ENCODE measurements at places on chromosomes 16 and 17.
A peak's percentile ranks its signal among the peaks of the same experiment; 100 is the strongest.

- DNase-seq, result no peak
Observed at GRCh38 chr16:84514874-84515835, 10.7 kb upstream of the MEAK7 start.

- peak; percentile 74 for DNase-seq
Observed at GRCh38 chr16:75789237-75789636, 62.9 kb upstream of the CPHXL start.

DNA sequence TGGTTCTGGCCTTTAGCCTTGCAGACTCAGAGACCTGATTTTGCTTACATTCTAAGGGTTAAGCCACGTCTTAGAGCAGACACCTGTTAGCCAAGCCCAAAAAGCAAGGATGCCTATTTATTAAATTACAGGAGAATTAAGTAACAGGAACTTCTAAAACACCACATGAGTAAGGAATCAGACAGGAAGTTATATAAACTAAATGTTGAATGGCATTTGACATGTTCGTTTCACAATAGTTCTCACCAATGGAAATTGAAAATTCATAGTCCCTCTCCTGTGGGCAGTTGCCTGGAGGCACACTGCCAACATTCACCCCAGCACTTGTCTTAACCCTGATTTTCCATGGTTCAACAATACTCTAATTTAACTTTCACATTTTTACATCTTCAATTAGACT lies 9.0 kb downstream of the KRTAP9-7 start:
- DNase-seq, result no peak

GRCh38 chr16:24858219-24859041 lies 12.7 kb downstream of the SLC5A11 start:
- peak; percentile 79 for DNase-seq

GRCh38 chr17:17408236-17408794 lies 68.5 kb upstream of the MED9 start:
- peak; percentile 83 for DNase-seq

DNA sequence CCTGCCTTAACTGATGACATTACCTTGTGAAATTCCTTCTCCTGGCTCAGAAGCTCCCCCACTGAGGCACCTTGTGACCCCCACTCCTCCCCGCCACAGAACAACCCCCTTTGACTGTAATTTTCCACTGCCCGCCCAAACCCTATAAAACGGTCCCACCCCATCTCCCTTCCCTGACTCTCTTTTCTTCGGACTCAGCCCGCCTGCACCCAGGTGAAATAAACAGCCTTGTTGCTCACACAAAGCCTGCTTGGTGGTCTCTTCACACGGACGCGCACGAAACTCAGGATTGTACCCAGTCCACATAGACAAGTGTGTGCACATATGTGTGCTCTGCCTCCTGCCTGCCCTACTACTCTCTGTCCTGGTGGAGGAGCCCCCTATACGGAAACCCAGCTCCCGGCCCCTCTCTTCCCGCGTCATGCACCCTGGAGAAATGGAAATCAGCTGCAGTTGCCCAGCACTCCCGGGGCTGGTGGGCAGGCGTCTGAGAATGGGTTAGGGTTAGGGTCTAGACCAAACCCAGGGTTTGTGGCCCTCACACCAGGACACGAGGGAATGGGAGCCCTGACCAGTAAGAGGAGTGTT lies 2.4 kb upstream of the RHBDF1 start:
- no peak for DNase-seq

- peak; percentile 94 for DNase-seq
Observed at GRCh38 chr17:4721203-4722135, 9.8 kb upstream of the MED11 start.

- DNase-seq, result peak; percentile 97
Observed at GRCh38 chr17:4948931-4949320, 596 bp upstream of the PFN1 start.

DNA sequence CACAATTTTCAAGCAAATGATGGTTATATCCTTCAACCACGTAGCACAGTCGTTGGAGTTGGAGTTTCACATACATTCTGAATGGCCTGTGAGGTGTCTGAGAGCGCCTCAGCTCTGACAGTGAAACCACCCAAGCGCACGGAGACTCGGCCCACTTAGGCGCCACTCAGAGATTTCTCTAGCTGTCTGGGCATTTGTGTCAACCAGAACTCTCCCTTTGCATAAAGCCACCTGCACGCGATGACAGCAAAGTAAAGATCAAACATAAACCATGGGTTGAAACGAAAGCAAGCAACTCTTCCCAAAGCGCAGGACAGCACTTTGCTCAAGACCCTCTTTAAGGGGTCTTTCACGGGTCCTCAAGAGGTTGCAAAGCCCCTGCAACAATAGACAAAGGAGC lies 533 bp downstream of the SLC6A4 start:
- no peak for DNase-seq

DNA sequence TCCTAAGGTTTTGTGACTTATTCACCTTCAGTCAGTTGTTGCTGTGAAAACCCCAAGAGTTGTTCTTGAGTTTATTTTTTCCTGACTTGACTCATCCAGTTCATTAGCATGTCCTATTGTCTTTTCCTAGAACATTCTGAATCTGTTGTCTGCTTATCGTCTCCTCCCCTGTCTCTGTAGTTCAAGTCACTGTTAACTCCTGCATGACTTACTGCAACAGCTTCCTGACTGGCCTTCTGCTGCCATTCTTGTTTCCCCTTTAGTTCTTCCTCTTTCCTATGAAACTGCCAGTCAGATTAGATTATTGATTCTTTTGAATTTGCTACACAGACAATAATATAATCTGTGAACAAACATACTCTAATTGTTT lies 161.5 kb downstream of the FTO start:
- DNase-seq, result peak; percentile 85

GRCh38 chr17:28112606-28113005 lies 70.1 kb downstream of the NLK start:
- DNase-seq, result no peak

DNA sequence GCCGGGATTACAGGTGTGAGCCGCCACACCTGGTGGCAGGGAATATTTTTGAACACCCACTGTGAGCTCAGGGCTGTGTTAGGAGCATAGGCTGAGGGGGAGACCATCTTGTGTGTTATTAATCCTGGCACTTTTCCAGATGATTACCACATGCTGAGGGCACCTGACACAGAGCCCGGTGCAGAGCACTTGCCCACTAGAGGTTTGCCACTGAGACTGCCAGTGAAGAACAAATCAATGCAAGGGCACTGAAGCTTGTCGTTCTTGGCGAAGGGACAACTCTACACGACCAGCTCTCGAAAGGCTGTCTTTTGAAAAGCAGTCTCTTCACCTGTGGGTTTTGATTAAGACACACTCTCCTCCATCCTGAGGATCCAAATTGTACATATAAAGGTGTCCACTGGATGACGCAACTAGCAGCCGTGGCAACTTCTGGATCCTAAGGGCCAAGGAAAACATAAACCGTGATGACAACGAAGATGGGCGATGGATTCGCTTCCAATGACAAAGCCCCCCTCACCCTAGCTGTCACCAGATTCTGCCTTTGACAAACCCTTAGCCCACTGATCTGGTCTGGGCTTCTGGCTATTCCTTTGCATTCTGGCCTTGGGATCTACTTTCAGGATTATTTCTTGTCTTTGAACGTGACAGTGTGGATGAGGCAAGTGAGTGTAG lies 28.7 kb downstream of the WIPI1 start:
- DNase-seq, result no peak

DNA sequence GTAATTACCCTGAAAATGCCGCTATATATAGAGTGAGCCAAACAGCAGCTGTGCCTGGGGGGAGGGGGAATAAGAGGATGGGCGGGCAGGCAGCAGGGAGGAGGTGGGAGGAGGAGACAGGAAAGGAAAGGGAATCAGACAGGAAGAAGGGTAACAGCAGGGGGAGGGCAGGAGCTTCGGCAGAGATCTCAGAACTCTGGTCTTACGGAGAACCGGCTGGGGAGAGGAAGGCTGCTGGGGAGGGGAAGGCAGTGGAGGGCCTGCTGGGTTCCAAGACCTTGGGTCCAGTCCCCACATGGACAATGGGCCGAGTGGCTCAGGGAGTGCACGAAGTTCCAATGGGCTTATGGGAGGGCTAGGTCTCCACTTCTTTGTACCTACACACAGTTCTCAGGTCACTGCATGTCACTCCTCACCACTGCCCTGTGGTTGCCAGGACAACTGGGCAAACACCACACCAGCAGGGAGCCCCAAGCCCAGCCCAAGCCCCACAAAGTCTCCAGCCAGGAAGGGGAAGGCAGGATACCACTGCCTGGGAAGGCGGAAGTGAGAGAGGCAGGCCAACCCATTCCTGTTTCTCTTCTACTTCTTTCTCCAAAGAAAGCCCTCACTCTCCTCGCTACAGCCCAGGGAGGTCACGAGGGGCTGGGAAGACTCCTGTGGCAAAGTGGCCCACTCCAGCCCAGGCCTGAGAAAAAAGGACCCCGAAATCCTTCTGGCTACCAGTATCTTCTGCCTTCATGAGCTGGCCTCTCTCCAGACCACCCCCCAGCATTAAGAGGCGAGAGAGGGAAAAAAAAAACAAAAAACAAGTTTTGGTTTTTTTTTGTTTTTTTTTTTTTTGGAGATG lies 25.3 kb downstream of the G6PC3 start:
- peak; percentile 91 for DNase-seq

DNA sequence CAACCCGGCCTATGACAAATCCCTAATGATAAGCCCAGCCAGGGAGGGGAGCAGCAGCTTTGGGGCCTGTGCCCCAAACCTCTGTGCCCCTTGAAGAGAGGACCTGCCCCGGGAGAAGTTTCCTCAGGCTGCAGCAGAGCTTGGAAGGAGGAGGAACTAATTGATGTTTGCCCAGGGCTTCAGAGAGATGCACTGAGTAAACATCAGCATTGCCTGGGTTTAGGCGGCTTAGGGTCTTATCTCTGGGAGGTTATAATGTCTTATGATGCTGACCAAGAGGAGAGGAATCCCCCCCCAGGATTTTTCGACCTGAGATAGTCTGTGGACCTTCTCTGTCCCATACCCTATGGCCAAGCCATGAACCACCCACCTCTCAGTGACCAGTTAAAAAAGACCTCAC lies 148.7 kb upstream of the SDK2 start:
- no peak for DNase-seq

- no peak for DNase-seq
Observed at GRCh38 chr17:37111329-37111728, 162.6 kb downstream of the AATF start.

DNA sequence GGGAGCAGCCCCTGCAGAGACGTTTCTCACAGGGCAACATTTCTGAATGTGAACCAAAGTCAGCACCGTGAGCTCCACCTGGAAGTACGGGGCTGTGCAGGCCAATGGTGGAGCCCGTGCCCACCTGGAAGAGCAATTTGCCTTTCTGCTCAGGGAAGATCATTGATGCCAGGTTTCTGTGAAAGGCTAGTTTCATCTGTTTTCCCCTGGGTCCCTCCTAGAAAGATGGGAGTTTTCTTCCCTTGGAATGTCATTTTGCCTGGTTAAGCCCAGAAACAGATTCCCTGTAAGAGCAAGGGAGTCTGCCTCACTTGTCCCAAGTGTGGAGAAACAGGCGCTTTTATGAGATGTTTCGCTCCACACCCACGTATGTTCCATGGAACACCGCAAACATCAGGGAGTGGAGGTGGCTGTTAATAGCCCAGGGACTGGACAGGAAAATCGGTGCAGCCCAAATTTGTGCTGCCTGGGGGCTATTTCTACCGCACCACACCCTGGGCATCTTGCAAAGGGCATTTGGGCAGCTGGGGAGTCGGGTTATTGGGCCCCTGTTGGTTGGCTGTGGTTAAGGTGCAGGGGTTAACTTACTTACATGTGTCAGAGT lies 2.6 kb downstream of the SLC6A4 start:
- DNase-seq, result no peak

GRCh38 chr17:78133971-78134898 lies 3.7 kb downstream of the TMC8 start:
- peak; percentile 66 for DNase-seq

GRCh38 chr17:82477934-82478333 lies 19.4 kb downstream of the NARF start:
- DNase-seq, result no peak

- DNase-seq, result no peak
Observed at GRCh38 chr17:9408868-9409829, 166.5 kb downstream of the STX8 start.

DNA sequence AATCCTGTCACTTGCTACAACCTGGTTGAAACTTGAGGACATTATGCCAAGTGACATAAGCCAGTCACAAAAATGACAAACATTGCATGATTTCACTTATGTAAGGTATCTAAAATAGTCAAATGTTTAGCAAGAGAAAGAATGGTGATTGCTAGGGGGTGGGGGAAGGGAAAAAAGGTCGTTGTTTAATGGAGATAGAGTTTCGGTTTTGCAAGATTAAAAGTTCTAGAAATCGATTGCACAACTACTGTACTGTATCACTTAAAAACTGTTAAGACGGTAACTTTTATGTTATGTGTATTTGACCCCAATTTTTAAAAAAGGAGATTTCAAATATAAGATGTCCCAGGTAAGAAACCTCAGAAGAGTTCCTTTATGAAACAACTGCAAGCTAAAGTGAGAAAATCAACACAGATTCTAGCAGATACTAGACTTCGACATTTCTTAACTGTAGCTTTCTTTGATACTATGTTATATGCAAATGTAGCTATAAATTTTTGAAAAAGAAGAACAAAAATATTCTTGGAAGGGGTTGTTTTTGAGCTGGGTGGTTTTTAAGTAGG lies 5.9 kb downstream of the MEOX1 start:
- peak; percentile 71 for DNase-seq

GRCh38 chr16:60703096-60703495 lies 1333.1 kb downstream of the CDH8 start:
- DNase-seq, result no peak
